ENCODE measurements at places on chromosomes 4 and X.

DNA sequence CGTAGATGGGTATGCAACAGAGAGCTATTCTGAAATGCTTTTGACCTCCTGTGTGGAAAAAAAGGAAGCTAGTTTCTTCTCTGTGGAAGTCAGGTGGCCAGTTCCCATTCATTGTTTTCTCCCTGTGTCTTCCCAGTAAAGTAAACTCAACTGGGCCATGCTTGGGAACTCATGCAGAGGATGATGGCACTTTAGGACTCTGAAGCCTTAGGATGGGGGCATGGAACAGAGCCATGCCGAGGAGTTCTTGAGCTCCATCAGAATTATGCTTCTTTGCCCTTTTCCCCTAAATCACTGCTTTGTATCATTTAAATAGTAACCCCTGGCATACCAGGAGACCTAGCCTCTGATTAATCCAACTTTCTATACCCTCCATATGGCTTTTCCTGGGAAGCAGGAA is 3.2 kb downstream of the TMEM164 start:
- no peak for DNase-seq

DNA sequence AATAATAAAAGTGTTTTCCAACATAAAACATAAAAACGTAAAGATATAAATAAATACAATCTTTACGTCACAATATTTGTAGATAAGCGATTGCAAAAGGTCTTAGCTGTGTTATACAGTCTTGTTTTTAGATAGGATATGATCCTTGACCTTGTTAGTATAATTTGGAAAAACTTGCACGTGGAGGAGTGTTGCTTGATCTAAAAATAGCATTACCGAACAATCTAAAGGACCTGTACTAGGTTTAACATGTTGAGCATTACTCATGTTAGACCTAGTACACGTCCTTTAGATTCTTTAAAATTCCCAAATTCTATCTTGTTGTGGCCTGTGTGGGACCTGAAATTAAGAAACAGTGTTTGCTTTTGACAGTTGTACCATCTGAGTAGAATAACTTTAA is 1.6 kb downstream of the METAP1 start:
- DNase-seq, result no peak

GRCh38 chr4:145035494-145036136 is 62.4 kb downstream of the ANAPC10 start:
- no peak for DNase-seq

DNA sequence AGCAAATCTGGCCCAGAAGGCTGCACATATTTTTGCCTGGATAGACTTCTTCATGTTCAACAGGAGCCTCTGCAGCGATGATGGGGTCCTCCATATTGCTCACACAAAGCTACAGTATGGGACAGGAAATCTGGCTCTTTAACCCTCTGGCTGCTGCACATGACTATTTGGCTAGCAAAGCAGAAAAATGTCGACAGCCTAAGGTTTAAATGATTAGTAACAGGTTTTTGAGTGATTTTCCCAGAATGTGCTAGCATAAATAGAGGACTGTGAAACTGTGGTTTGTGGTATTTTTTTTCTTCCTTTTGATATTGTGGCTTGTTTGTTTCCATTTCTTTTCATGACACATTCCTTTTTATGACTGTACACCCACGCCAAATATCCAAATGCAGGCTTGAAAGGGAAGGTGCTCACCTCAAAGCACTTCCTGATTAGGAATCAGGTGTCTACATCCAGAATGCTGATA is 120.2 kb upstream of the GK2 start:
- DNase-seq, result no peak

Data from CD4-positive, alpha-beta T cell treated with Interleukin-17A for 1 hour (primary cell).